ENCODE measurements at places on chromosomes 3 and 15.

DNA sequence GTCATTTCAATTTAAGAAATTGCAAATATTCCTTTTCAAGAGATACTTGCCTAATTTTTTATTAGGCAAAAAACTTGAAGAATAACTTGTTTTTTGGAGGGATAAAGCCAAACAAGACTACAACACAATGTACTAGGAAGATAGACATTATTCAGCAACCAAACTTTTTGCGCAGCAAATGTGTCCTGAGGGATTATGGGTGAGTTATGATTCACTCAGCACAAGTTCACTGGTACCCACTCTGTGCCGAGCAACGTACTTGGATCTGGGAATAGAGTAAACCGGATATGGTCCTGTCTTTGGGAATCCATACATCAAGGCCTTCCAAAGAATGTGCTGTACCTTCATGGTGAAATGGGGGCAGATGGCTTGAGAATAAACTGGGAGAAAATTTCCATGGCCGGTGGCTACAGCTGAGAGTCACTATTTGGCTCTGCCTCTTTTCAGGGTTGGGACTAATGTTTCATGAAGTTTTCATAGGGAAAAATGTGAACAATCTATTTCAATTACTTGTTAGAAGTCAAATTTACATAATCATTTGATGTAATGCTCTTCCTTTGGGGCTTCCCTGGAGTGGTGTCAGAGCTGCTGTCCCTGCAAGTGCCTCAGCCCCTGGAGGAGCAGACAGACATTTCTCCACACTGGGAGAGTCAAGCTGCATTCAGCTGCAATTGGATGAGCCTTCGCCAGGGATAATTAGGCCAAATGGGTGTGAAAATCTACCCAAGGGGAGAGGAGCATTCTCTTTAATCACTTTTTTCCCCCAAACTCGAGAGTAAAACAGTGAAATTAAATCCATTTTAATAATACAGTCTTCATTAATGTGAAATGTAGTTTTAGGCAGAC is 315.2 kb downstream of the CLSTN2 start:
- no peak for DNase-seq

GRCh38 chr15:63086271-63086670 is 35.4 kb upstream of the LACTB start:
- DNase-seq = peak; percentile 92

- peak; percentile 59 for DNase-seq
Observed at GRCh38 chr15:67690936-67691335, 134.4 kb upstream of the SKOR1 start.

DNA sequence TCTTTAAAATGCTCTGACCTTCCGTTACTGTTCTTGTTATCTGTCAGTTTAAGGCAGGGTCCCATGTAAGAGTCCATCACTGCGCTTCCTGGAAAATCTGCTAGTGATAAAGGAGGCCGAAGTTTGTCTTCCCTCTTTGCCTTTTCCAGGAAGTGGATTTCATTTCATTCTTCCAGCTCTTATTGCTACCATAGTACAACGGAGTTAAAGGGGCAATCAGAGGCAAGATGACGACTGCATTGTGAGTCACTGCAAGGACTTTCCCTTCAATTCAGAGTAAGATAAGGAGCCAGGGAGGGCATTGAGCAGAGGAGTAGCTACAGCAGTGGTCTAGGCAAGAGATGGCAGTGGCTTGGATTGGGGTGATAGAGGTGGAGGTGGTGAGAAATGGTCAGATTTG is 17.2 kb upstream of the DET1 start:
- no peak for DNase-seq

GRCh38 chr3:157857440-157857839 is 248.8 kb downstream of the SHOX2 start:
- peak; percentile 50 for DNase-seq

DNA sequence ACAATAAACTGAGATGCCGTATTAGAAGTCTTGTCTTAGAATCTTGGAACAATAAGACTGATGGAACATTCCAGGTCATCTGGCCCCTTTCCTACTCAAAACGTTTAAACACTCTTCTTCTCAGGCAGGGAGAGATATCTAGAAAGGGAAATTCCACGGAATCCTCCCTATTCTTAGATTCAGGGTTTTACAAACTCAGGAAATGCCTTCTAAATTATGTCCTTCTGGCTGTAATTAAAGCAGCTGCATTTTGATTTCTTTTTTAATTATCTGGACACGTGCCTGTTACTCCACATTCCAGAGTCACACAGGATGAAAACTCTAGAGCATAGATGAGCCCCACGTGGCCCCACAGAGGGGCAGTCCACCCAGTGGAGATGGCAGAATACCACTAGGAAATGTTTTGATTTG is 41.5 kb upstream of the MTMR10 start:
- DNase-seq = peak; percentile 90

GRCh38 chr15:28003302-28004037 is 95.6 kb downstream of the OCA2 start:
- DNase-seq = no peak

DNA sequence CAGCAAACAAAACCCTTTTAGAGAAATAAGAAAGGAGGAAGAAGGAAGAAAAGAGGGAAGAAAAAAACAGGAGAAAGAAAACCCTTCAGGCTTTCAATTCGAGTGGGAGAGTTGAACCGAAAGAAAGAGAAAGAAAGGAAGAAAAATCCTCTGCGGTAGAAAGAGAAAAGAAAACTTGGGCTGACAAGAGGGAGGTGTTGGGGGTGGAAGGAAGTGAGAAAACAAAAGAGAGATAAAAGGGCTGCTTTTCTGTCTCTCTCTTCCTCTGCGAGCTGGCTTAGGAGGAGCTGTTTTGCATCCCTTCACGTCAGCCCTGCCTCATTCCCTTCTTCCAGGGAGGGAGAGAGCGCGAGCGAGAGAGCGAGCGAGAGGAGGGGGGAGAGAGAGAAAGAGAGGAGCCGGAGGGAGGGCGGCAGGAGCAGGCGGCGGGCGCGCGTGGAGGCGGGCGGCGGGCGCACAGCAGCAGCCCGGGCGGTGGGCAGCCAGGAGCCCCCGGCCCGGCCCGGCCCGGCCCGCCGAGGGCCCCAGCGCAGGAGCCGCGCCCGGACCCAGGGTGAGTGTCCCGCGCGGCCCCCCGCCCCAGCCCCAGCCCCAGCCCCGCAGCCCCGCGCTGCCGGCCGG is at the start of gene ZNF710:
Gene ZNF710 (plus strand): TSS at position 263 of the 621 bp plus-strand sequence. CDS start 65,814 bp downstream, outside the sequence.
- DNase-seq = peak; percentile 81

DNA sequence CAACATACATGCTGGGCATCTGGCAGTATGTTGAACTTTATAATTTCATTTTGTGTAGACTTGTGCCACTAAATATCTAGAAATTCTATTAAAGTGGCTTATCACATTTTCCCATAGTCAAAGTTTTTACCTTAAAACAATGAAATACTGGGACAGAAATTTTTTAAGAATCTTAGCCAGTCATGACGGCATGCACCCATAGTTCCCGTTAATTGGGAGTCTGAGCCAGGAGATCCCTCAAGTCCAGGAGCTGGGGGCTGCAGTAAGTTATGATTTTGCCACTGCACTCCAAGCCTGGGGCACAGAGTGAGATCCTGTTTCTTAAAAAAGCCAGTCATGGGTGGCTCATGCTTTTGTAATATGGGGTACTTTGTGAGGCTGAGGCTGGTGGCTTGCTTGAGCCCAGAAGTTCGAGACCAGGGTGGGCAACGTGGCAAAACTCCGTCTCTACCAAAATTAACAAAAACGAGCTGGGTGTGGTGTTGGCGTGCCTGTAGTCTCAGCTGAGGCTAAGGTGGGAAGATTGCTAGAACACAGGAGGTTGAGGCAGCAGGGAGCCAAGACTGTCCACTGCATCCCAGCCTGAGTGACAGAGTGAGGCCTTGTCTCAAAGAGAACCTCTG is 3.1 kb downstream of the RPSA start:
- DNase-seq = no peak

DNA sequence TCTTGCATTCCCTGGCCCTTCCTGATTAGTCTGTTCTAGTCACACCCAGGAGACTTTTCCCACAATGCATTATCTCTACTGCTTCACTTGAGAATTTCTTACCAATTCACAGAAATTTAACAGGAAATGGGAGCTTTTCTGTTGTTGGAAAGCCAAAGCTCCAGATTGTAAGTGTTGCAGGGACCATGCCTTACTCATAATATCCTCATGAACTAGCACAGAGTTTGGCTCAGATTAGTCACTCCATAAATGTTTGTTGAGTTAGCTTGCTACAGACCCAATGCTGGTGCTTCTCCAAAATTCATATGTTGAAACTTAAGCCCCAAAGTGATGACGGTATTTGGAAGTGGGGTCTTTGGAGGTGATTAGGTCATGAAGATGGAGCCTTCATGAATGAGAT is 232.6 kb downstream of the GAP43 start:
- DNase-seq = peak; percentile 53

DNA sequence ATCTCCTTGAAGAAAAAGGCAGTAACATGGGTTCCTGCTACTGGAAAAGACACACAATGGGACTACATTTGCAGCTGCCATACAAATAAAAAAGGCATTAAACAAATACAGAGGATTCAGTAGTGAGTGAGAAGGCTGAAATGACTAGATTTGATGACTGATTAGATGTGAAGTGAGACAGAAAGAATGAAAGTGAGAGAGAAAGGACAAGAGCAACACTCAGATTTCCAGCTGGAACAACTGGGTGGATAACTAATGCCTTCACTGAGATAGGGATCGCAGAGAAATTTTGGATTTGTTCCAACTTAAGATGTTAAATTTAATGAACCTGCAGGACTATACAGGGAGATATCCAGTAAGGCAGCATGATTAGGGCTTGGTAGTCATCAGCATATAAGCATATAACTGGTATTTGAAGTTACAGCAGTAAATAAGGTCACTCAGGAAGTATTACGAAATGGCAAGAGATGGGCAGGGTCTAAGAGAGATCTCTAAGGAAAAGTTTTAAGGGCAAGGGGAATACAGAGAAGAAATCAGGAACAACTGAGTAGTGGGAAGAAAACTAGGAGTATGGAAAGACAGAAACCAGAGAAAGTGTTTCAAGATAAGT is 8.2 kb downstream of the OSBPL11 start:
- no peak for DNase-seq

- no peak for DNase-seq
Observed at GRCh38 chr3:77392181-77392580, 352.3 kb downstream of the ROBO2 start.

DNA sequence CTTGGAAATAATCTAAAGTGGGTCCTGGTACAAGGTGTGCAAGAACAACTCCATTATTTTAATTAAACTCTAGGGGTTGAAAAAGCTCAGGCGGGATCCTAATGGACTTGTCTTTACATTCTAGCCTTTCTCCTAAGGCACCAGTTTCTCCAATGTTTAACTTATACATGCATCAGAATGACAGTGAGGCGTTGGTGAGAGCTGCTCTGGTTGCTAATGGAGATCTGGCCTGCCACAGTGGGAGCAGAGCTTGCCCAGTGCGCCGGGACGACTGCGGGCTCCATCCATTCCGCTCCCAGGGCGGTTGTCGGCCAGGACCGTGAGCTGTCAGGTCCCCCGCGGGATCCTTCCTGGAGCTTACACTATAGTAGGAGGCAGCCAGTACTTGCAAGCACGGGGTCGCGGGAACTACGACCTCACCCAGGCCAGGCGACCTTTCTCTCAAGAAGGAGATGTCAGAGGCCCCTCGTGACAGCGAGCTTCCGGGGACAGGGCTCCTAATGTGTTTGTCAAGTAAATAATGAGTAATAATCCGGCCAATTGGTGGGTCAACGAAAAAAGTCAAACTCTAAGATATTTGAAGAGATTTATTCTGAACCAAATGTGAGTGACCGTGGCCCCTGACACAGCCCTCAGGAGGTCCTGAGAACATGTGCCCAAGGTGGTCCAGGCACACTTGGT is 991 bp upstream of the HIGD1A start:
- no peak for DNase-seq

- no peak for DNase-seq
Observed at GRCh38 chr3:171741377-171741776, 68.9 kb downstream of the PLD1 start.

DNA sequence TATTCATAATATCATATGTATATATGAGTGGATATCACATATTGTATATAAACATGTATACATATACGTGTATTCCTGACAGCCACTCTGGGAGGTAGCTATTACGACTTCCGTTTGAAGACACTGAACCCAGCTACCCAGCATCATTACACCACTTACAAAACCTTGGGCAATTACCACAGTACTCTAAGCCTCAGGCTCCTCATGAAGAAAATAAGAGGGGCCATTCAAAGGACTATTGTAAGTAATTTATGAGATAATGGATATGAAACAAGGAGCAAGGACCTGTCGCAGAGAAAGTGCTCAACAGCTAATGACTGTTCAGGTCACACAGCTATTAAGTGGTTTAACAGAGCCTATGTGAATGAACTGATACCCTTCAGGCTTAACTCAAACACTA is 52.4 kb downstream of the KCNMB2 start:
- DNase-seq = no peak

- no peak for DNase-seq
Observed at GRCh38 chr15:89408372-89409183, 74.0 kb upstream of the POLG start.

GRCh38 chr3:195666-196065 is 897 bp upstream of the CHL1 start:
- DNase-seq = no peak

GRCh38 chr3:118445036-118445435 is 589.6 kb downstream of the IGSF11 start:
- DNase-seq = no peak

- no peak for DNase-seq
Observed at GRCh38 chr3:34020726-34021680, 222.6 kb downstream of the PDCD6IP start.

DNA sequence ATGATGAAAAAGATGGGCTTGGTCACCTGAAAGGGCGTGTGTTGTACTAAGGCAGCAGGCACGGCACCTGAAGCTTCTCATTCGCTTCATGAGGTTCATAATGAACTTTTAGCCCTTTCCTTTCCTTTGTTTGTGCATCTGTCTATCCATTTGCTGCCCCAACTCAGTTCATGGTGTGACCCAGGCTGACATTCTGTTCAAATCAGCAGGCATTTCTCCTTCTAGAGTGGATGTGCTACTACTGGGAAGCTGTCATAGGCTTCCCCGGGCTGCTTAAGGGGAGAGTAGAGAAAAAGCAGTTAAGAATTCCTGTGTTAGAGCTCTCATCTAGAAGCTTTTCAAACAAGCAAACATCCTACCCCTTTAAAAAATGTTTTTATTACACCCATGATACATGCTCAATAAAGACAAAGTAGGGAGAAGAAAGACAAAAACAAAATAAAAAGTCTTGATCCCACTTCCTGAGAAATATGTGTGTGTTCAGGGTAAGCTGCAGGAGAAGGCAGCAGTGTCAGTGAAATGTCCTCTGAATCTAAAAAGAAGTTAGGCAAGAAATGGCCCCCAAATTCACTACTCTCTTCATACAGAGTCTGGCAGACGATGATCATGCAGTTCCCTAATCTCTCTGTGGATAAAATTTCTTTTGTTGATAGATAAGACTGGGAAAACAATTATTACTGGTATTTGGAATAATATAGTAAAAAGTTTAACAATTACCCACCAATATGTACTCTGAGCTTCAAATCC is 136.9 kb upstream of the PFN2 start:
- DNase-seq = peak; percentile 28

GRCh38 chr3:121913305-121913990 is 19.2 kb downstream of the SLC15A2 start:
- no peak for DNase-seq

GRCh38 chr15:65923264-65923663 is 54.0 kb downstream of the RAB11A start:
- DNase-seq = no peak

- DNase-seq = peak; percentile 88
Observed at GRCh38 chr3:110995461-110996231, 76.0 kb upstream of the NECTIN3 start.

GRCh38 chr3:129587566-129588210 is 18.8 kb downstream of the PLXND1 start:
- DNase-seq = no peak
